Breast epithelium (tissue), 4 donors: ENCODE measurements at places on chromosomes 12 and 14. TPM values are rescaled to one million over a fixed set of nuclear protein-coding genes. Genes with fewer than 3 reads are reported as not detected.

DNA sequence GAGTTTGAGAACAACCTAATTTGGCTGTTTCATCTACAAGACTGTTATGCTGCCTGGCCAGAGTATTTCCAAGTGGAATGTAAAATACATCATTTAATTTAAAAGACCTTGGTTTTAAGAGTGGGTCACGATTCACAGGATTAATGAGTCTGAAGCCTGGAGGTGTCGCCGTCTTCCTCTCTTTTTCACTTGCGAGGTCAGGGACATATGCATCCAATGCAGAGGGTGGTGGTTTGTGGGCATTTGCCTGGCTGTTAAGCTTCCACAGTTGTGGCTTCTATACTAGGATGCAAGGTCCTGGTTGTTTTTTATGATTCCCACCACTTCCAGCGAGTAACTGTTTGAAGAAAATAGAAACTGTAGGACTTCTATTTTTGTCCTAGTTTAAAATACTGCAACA lies 22.8 kb upstream of the RASSF3 start:
- no peak for DNase-seq

Gene TAS2R7
- not detected for total RNA-seq

Gene SERPINA5
- total RNA-seq = 32.9 TPM

DNA sequence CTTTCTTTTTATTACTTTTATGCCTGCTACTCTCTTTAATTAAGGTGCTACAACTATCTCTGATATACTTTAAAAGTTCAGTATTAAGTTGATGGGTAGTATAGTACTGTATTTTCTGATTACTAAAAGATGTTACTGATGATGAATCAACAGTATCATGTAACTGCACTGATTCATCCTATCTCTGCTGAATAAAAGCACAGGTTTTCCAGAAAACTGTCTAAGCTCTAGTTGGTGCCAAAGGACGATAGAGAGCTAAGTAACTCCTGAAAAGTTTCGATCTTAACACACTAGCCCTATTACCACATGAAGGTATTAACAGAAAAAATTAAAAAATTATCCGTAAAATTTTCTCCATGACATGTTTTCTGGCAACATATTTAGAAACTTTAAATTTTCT lies 2.1 kb downstream of the SCAF11 start:
- no peak for DNase-seq

Gene ARG2
- total RNA-seq = 4.4 TPM

GRCh38 chr12:111445726-111446581 lies 40.2 kb downstream of the SH2B3 start:
- no peak for DNase-seq

- no peak for DNase-seq
These were observed 18.2 kb upstream of the CERS5 start for GRCh38 chr12:50185301-50185895.

Gene WASHC4
- total RNA-seq = 65.6 TPM

Gene IFT43
- 21.4 TPM for total RNA-seq

GRCh38 chr14:64708148-64709004 lies 4.2 kb downstream of the PLEKHG3 start:
- no peak for DNase-seq

DNA sequence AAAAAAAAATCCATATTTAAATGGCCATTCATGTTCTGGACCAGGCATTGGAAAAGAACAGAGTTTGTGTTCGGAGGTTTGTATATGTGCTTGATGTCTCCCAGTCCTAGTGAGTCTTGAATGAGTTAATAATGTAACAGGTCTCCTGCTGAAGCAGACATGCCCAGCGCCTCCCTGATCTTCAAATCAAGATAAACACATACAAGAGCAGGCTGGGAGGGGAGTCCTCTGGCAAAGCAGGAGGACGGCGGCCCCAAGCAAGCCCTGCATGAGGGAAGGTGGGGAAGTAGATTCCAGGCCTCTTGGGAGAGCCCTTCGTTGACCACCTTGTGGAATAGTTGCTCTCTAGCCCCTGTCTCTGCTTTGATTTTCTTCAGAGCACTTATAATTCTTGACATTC lies 156.3 kb downstream of the ZFP36L1 start:
- DNase-seq = peak; percentile 14

Gene CISTR
- total RNA-seq = not detected

Gene LRRIQ1
- 0.66 TPM for total RNA-seq

Gene MRPL52
- 34.7 TPM for total RNA-seq

DNA sequence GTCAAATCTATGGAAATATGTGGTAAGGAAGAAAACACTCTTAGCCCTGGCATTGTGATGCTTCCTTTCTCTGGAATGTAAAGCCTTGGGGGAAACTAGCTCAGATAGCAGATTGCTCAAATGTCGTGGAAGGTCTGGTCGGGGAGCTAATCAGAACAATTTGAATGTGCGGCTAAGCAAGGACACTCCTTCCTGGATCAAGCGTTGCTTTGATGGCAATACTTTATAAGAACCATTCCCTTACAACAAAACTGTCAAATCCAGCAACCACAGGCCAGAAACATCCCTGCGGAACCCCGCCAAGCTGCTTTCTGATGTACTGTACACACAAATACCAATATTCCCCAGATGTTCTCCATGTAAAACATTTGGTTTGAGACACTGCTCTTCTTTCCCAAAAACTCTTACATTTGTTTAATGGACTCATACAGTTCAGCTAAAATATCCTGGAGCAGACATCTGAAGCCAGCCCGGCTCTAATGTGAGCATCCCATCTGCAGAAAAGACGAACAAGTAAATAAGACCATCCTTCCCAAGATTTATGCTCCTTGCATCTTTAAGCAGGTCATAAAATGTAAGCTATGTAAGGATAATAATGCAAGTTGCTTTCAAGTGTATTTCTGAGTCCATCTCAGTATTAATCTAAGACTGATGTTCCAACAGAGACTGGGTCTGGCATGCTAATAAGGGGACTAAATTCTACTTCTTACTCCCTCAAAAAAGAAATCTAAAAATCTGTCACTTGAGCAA lies 20.2 kb downstream of the NUAK1 start:
- DNase-seq = no peak

- no peak for DNase-seq
These were observed 92.9 kb upstream of the MAX start for GRCh38 chr14:65195042-65195719.

Gene TMBIM4
- 128 TPM for total RNA-seq

Gene TCL1B
- total RNA-seq = not detected

Gene BEGAIN
- 2.0 TPM for total RNA-seq

DNA sequence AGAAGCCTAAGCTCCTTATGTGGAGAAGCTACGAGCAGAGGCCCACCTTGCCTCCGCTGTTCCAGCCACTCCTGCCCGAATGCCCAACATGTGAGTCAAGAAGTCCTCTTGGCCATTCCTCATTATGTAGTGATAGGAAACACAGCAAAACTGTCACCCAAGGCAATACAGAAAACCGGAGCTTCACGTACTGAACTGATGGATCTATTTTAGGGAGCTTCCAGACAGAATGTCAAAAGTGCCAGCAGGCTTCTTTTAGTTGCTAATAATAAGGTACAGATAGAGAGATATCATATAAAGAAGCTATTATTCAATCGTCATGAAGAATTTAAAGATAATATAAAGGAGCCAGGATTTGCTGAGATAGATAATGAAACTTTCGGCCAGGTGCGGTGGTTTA lies 91.6 kb upstream of the SYT10 start:
- no peak for DNase-seq

GRCh38 chr12:122366685-122367475 lies 55.6 kb downstream of the CLIP1 start:
- DNase-seq = peak; percentile 55

DNA sequence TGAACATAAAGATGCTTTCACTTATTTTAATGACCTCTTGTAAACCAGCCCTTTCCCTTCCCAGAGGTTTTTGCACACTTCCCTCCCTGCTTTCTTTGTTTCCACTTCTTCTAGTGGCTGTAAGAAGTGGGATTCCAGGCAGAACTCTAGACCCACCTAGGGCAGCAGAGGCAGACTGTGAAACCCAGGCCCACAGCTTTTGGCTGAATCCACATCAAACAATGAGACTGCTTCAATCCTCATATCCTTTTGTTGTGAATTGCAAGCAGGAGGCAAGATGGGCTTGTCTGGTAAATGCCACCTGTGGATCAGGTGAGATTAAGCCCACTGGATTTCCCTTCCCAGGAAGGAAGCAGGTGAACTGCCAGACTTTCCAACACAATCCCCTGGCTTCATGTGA lies 12.8 kb downstream of the CCDC177 start:
- no peak for DNase-seq
